ENCODE measurements at places on chromosomes 11 and 22.

- no peak for DNase-seq
Observed at GRCh38 chr11:121757480-121758125, 304.8 kb upstream of the SORL1-AS1 start.

- no peak for DNase-seq
Observed at GRCh38 chr22:46142548-46143490, 7.5 kb upstream of the PPARA start.

GRCh38 chr22:29944339-29944738 lies 61.4 kb downstream of the MTMR3 start:
- no peak for DNase-seq

DNA sequence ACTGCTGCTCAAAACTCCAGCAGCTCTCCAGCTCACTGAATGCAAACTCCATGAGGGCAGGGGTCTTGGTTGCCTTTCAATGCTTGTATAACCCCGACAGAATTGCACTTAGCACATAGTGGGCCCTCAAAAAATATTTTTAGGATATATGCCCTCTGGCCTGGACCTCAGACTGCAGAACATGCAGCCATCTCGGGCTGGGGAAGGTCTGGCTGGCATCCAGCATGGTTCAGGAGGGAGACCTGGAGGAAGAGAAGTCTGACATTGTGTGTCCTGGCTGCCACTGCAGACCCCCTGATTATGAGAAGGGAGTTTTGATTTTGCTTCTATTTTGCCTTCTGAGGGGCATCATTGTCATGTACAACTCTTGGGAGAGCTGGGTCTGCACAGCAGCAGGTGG lies 109.5 kb upstream of the PARVA start:
- DNase-seq = no peak

GRCh38 chr22:38203090-38203810 lies 1.5 kb downstream of the MAFF start:
- DNase-seq = no peak

GRCh38 chr22:28670161-28670560 lies 9.5 kb downstream of the TTC28 start:
- DNase-seq = no peak

DNA sequence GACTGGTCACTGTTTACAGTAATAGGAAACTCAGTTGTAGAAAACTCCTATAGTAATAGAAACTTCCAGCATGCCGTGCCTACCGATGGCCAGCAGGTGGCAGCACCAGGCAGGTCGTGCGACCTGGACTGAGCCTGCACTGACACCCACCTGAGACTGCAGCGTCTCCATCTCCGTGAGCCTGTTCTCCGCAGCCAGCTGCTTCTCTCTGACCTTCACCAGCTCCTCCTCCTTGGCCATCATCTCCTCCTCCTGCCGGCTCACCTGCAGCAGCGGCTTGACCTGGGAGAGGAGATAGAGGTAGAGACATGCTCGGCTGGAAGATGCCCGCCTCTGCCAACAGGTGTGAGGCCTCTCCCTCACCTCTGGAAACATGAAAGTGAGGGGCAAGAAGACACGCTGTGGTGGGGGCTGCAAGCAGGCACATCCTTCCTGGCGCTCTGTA lies 48.5 kb downstream of the APOL1 start:
- DNase-seq = peak; percentile 49

DNA sequence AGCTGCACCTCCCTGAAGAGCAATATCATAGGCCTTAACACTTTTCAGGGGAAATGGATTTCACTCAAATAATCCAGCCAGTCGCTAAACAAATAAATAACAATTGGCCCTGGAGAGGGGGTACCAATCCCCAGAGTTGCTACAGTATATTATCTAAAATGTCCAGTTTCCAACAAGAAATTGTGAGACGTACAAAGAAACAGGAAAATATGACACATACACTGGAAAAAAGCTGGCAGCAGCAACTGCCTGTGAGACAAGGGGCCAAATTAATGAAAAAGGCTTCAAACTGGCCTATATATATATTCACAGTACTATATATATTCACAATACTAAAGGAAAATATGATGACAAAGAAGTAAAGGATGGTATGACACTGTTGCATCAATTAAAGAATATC lies 4.0 kb downstream of the NF2 start:
- no peak for DNase-seq

DNA sequence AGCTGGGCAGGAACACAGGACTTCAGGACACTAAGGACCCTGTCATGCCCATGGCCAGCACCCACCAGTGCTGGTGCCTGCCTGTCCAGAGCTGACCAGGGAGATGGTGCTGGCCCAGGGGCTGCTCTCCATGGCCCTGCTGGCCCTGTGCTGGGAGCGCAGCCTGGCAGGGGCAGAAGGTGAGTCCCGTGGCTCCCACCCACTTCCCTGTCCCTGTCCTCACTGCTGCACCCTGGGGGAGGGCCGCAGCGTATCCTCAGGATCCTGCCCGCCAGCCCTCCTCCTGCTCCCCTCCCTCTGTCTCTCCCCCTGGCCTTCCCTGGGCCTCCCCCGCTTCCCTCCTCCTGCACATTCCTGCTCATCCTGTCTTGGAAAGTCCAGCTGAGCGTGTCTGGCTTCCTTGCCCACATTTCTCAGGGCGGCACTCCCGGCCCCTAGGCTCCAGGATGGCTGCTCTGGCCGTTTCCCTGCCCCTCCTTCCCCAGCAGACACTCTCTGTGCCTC lies 8.7 kb downstream of the CSF2RB start:
- DNase-seq = no peak

DNA sequence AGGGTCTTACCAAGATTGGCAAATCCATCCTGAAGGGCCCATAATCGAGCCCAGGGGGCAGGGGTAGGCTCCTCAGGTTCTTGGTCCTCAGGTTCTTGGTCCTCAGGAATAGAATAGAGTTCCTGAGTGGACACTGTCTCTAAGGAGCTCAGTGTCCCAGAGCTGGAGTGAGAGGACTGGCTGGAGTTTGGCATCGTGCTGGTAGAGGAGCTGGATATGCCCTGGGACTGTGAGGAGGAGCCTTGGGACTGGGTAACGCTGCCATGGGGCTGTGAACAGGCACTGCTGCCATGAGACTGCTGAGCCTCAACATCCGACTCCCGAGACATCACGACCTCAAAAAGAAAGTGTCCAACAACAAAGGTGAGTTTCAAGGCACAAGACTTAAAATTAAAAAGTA lies 7.2 kb downstream of the CHEK2 start:
- no peak for DNase-seq

- DNase-seq = no peak
Observed at GRCh38 chr22:45290410-45290936, 5.7 kb downstream of the UPK3A start.

GRCh38 chr22:49308300-49308699 lies 519.4 kb downstream of the BRD1 start:
- no peak for DNase-seq

DNA sequence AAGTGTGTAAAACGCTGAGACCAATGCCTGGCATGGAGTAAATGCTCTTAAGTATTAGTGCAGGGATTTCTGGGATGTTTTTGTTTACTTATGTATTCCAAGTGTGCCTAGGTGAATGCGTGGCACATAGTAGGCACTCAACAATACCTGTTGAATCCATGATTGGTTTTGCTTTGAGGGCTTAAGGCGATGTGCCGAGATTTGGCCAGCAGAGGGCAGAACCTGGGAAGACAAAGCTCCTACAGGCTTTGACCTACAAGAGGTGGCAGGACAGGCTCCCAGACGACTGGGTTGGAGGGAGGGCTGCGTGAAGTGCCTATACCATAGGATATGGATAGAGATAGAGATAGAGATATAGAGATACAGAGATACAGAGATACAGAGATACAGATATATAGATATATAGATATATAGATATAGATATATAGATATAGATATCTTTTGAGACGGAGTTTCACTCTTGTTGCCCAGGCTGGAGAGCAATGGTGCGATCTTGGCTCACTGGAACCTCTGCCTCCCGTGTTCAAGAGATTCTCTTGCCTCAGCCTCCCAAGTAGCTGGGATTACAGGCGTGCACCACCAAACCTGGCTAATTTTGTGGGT lies 13.9 kb downstream of the KCNE3 start:
- DNase-seq = peak; percentile 33

DNA sequence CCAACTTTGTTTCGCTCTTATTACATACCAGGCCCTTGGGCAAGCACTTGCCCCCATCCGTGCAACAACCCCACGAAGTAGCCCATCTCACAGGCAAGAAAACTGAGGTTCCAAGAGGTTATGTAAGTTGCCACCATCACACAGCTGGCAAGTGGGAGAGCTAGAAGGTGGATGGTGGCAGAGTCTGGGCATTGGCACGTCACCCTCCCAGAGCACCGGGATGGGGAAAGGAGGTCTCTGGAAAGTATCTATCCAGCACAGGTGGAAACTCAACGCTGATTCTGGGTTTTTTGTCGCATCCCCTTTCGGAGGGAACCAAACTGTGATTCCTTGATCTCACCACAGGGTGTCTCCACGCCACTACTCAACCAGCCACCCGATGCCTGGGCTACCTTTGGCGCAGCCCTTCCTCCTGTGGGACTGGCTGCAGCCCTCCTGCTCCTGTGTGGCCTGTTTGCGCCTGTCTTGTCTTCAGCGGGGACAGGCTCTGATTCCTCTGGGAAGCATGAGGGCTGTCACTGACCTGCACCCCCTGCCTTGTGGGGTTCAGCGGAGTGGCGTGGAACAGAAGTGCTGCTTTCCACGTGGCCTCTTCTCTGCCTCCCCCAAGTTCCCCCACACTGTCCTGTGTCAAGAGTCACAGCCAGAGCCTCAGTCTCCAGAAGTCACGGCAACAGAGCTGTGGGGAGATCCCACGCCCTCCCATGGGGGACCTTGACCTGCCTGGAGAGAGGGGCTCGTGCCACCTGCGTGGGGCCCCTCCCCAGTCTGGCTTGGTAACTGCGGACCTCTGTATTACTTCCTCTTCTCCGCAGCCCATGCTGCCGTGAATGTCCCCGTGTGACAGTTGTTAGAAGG lies 34.4 kb upstream of the TRIM29 start:
- DNase-seq = peak; percentile 32

DNA sequence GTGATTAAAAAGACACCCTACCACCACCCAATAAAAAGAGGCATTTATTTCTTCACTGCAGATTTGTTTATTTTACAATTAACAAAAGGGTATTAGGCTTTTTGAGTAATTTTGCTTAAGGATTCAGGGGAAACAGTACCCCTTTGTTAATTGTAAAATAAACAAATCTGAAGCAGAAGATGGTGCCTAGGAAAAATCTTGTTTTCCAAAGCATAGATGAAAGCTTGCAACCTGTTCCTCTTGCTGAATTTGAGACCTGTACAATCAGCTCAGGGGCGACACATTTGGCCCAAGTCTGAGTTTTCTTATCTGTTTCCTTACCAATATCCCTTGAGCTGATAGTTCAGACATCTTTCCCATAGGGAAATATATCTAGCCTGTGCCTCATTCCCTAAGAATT lies 171.9 kb downstream of the GRIA4 start:
- no peak for DNase-seq

All from stimulated activated CD4-positive, alpha-beta T cell treated with anti-CD3 and anti-CD28 coated beads, Interleukin-1b, Interleukin-23, amount 100 ng/mL, for 24 hours (primary cell).